ENCODE measurements at places on chromosomes 7 and 10.
A peak's percentile ranks its signal among the peaks of the same experiment; 100 is the strongest.

DNA sequence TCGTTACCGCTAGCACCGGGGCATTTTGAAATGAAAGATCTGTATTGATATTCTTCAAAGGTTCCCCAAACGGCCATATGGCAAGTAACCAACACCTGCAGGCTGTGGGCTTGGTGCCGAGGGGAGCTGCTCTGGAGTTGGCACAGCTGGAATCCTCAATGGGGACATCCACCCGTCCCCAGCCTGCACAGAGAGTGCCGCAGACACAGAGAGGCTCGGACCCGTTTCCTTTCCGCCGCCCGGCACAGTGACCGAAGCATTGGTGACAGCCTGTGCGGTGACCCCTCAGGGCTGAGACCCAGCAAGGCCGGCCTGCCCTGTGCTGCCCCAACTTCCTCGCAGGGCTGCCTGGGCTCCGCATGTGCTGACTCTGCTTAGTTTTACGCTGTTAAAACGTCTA is 4.5 kb downstream of the CFAP46 start:
- no peak for DNase-seq

- no peak for DNase-seq
These were observed 216.7 kb downstream of the ADAM12 start for GRCh38 chr10:126171555-126171954.

- DNase-seq: no peak
These were observed at the start of gene ABCC2 for GRCh38 chr10:99782447-99783286. Gene ABCC2 (plus strand): TSS chr10:99782640. CDS start chr10:99782845, 205 bp downstream.

- no peak for DNase-seq
These were observed 36.3 kb downstream of the JAZF1 start for GRCh38 chr7:28144266-28144665.

- no peak for DNase-seq
These were observed 282.0 kb upstream of the AKR1E2 start for GRCh38 chr10:4543938-4544533.

DNA sequence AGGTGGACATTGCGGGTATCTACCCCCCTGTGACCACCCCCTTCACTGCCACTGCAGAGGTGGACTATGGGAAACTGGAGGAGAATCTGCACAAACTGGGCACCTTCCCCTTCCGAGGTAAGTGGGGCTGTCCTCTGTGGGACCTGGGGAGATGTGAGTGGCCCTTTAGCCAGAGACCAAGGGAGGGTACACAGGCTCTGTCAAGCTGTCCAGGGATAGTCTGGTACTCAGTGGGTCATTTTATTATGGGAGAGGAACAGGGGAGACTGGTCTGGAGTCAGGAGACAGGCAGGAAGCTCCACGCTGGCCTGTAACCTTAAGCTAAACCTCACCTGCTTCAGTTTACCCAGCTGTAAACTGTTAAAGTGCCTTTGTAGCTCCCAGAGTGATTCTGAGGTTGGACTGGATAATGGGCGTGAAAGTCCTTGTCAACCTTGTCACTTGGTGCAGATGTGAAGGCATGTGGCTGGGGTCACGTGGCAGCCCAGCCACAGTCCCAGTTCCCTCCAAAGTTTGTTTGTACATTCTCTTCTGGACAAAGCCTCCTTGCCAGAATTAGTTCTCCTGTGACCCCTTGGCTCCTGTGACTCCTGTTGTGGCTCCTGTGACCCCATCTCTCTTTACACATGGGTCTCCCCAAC is 729 bp downstream of the HOGA1 start:
- no peak for DNase-seq

DNA sequence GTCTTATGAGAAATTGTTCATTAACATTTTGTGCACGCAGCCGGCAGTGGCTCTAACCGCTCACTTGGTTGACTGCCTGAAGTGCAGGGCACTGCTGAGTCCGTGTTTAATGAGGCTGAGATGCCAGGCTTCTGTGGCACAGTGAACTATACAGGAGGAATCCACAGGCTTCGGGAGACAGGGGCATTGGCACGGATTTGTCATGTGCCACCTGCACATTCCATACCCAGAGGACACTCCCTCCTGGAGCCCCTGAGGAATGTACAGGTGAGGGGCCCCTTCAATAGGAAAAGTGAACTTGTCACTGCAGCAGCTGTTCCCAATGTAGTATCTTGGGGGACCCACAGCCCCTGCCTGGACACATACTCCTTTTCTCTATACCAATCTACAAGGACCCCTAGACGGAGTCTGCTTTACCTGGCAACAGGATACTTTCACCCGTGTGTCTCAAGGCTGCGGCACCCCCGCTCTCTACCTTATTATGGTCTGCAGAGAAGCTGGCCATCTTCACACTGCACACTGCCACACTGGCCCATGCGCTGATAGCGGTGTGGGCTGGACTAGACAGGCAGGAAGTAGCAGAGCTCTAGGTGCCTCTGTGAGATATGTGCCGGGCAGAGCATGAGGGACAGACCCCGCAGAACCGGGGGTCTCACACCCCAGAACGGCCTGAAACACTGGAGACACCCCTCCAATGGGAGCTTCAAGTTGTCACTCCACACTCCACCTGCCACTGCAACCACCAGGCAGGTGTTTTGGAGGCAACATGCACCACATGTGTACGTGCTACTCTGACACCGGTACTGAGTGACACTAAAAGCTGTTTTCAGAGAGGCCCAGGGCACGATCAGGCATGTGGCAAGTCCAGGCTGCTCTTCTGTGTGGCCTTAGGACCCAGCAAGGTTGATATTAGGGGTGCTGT is 71.4 kb upstream of the RHEB start:
- no peak for DNase-seq

GRCh38 chr7:816751-817671 is 15.3 kb upstream of the SUN1 start:
- peak; percentile 42 for DNase-seq

GRCh38 chr7:29457141-29457561 is 106.5 kb upstream of the PRR15 start:
- no peak for DNase-seq

GRCh38 chr10:21281765-21282484 is 243.6 kb downstream of the SKIDA1 start:
- DNase-seq: no peak

GRCh38 chr10:78602201-78602932 is 466.4 kb upstream of the ZMIZ1 start:
- no peak for DNase-seq

DNA sequence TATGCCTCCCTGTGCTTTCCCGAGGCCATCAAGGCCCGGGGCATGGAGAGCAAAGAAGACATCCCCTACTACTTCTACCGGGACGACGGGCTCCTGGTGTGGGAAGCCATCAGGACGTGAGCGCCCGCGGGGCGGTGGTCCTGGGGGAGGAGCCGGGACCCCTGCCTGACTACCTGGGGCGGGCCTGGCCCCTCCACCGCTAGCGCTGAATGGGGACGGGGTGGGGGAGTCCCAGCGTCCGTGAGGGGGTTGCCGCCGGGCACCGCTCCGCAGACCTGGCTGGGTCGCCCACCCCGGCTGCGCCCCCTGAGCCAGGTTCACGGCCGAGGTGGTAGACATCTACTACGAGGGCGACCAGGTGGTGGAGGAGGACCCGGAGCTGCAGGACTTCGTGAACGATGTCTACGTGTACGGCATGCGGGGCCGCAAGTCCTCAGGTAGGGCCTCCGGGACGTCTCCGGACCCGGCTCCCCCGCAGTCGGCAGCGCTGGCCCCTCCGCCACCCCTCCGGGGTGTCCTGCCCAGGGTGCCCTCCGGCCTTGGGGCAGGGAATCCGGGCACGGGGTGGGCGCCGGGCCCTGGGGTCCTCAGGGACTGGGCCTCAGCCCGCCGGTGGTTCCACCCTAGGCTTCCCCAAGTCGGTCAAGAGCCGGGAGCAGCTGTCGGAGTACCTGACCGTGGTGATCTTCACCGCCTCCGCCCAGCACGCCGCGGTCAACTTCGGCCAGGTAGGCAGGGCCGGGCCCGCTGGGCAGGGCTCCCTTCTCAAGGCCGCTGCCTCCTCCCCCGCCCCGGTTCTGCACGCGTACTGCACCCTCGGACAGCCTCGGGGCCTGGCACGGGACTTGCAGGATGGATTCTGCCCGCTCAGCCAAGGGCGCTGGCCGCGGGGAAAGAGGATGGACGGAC is 69.3 kb downstream of the ALOX5 start:
- DNase-seq: no peak

- DNase-seq: no peak
These were observed 140.9 kb downstream of the HGF start for GRCh38 chr7:81628951-81629350.
